ENCODE measurements at places on chromosomes 11 and 22. TPM values are rescaled to one million over a fixed set of nuclear protein-coding genes. Genes with fewer than 3 reads are reported as not detected.

SCUBE2 gene
- 0.35 TPM for total RNA-seq

TRIM66 gene
- 2.0 TPM for total RNA-seq

NLRP14 gene
- total RNA-seq: not detected

SAA1 gene
- total RNA-seq: not detected

FERMT3 gene
- total RNA-seq: 8.6 TPM

CCDC73 gene
- total RNA-seq: 0.02 TPM

GRCh38 chr22:42399315-42400271 lies 32.6 kb downstream of the NFAM1 start:
- H3K4me3 ChIP-seq: no peak overlapping the region
- no peaks in the 10 kb centered on the region for H3K4me1 ChIP-seq
- H3K27ac ChIP-seq: no peak overlapping the region
- no peaks in the 10 kb centered on the region for H3K36me3 ChIP-seq
- peaks cover 10% of the 10 kb centered on the region for H3K27me3 ChIP-seq

GRCh38 chr22:31742115-31742514 lies 7.8 kb downstream of the PRR14L start:
- no peak overlapping the region for H3K4me3 ChIP-seq
- H3K4me1 ChIP-seq: no peaks in the 10 kb centered on the region
- H3K27me3 ChIP-seq: no peaks in the 10 kb centered on the region
- no peak for DNase-seq

- H3K27me3 ChIP-seq: no peaks in the 10 kb centered on the region
- H3K36me3 ChIP-seq: no peaks in the 10 kb centered on the region
- H3K4me3 ChIP-seq: no peak overlapping the region
- no peak for DNase-seq
Observed at GRCh38 chr11:128741511-128741910, 47.6 kb downstream of the FLI1 start.

- H3K27ac ChIP-seq: no peak overlapping the region
- no peaks in the 10 kb centered on the region for H3K36me3 ChIP-seq
- H3K4me3 ChIP-seq: no peak overlapping the region
Observed at GRCh38 chr11:61349189-61349751, 12.4 kb downstream of the CYB561A3 start.

GRCh38 chr11:11397781-11398180 lies 44.7 kb upstream of the CSNK2A3 start:
- H3K27me3 ChIP-seq: no peaks in the 10 kb centered on the region
- H3K27ac ChIP-seq: no peak overlapping the region
- H3K36me3 ChIP-seq: no peaks in the 10 kb centered on the region
- no peaks in the 10 kb centered on the region for H3K4me1 ChIP-seq
- H3K4me3 ChIP-seq: no peak overlapping the region
- DNase-seq: no peak

DNA sequence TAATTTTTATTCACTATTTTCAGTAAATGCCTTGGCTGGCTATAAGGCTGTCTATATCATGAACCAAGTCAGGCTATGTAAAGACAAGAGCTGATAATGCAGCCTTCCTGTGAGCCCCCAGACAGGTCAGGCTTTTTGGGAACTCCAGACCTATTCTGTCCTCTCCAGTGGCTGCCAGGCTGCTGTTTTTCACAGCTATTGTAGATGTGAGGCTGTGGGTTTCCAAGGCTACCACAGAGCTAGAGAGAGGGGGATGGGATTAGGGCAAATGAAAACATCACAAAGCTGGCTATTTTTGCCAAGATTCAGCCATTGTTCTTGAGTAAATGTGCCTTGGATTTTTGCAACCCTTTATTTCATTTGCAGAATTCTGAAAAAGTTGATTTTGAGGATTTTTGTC lies 55.7 kb upstream of the SORL1-AS1 start:
- no peak overlapping the region for H3K4me3 ChIP-seq
- H3K27ac ChIP-seq: no peak overlapping the region
- no peaks in the 10 kb centered on the region for H3K27me3 ChIP-seq
- DNase-seq: no peak
- no peaks in the 10 kb centered on the region for H3K36me3 ChIP-seq

- no peaks in the 10 kb centered on the region for H3K27me3 ChIP-seq
- H3K36me3 ChIP-seq: no peaks in the 10 kb centered on the region
- no peak for DNase-seq
- no peaks in the 10 kb centered on the region for H3K4me1 ChIP-seq
- no peak overlapping the region for H3K27ac ChIP-seq
- H3K4me3 ChIP-seq: no peak overlapping the region
Observed at GRCh38 chr22:35126993-35127392, 61.0 kb downstream of the ISX start.

DNA sequence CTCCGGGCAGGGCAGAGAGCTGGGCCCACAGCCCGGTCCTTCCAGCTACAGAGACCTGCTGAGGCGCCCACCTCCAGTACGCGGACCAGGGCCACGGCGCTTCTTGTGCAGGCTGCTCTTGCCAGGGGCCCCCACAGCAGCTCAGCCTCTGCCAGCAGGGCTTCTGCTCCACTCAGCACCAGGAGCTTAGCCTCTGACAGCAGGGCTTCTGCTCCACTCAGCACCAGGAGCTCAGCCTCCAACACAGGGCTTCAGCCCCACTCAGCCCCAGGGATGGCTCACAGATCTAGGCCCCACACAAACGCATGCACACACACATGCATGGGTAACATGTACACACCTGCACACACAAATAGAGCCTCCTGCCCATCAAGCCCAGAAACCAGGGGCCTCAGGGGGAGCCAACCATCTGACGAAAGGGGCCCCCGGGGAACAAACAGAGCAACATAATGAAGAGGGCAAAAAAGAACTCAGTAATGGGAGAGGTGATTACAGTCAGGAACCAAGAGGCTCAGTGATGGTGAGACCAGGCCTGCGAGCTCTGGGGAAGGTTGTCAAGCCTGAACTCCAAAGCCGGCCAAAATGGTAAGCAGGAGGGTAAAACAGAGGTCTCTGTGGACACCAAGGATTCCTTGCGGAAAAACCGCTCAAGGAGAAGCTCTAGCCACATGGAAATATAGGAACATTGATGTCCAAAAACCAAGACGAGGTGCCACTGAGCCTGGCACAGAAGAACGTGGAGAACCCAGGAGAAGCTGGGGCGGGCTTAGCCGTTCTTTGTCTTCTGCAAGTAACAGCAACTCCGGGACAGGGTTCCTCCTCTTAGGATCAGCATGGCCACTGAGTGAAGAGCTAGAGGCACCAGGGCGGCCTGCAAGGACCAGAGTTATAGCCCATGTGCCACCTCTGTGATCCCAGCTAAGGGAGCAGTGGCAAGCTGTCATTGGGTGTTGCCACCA lies 46.5 kb downstream of the GNB1L start:
- H3K4me3 ChIP-seq: no peak overlapping the region
- H3K27ac ChIP-seq: no peak overlapping the region
- H3K4me1 ChIP-seq: peaks cover 34% of the 10 kb centered on the region
- peak; percentile 2 for DNase-seq
- no peaks in the 10 kb centered on the region for H3K36me3 ChIP-seq
- no peaks in the 10 kb centered on the region for H3K27me3 ChIP-seq

DNA sequence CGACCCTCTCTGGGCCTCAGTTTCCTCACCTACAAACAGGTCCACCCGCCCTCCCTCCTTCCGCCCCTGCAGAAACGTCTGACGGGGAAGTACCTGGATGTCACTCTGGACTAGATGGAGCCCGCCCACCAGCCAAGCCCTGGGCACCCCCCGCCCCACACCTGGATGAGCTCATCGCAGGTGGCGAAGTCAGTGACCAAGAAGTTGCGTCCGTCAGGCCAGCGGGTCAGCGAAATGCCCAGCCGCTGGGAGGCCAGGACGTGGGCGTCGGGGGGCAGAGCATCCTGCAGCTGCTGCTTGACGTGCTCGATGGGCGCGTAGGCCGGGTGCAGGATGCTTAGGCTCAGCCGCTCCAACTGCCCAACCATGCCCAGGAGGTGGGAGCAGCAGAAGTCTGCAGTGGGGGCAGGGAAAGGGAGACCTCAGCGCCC lies 897 bp downstream of the PNPLA5 start:
- H3K27me3 ChIP-seq: peaks cover 14% of the 10 kb centered on the region
- no peak for DNase-seq
- H3K4me3 ChIP-seq: no peak overlapping the region

DNA sequence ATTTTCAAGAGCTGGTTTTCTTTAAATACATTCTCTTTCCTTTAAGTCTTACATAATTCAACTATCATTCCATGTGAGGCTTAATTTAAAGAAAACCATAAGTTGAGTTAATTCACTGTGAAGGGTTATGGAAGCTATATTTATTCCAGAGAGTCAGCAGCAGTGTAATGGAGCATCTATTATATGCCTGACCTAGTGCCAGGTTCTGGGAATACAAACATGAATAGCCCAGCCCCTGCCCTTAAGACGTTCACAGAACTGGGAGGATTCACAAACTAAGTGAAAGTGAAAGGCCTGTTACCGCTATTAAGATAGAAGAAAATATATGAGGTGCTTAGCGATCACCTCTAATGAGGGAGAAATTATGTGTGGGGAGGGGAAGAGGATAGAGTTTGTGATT lies 408.9 kb upstream of the CCDC90B start:
- no peaks in the 10 kb centered on the region for H3K36me3 ChIP-seq
- H3K4me3 ChIP-seq: no peak overlapping the region
- no peak overlapping the region for H3K27ac ChIP-seq
- no peak for DNase-seq
- H3K4me1 ChIP-seq: no peaks in the 10 kb centered on the region

DNA sequence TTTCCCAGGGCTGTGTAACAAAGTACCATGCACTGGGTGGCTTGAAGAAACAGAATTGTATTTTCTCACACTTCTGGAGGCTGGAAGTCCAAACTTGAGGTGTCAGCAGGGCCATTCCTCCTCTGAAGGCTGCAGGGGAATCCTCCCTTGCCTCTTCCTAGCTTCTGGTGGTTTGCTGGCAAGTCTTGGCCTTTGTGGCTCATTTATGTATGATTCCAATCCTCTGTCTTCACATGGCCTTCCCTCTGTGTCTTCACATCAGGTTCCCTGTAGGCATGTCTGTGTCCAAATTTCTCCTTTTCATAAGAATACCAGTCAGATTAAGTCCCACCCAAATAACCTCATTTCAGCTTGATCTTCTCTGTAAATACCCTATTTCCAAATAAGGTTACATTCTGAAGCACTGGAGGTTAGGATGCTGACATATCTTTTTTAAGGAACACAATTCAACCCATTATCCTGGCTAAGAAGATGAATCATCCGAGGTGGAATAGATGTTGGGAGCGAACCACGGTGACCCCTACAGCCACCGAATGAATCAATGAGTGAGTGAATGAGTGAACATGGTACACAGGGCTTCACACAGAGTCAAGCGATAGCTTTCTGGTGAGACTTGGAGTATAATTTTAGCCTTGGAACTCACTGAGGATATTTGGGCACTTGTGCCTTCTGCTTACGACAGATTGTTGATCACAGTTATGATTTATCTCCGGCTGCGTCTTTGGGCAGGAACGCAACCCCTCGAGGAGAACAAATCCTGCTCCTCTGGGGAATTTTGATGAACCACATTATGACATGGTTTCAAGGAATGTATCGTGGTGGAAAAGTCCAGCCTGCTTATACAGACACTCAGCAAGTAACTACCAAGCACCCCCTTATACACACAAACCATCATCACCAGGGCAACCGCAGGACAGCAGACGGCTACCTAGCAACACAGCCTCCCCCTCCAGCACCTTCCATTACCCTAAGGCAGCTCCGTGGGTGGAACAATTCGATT lies 34.3 kb upstream of the MICAL2 start:
- no peaks in the 10 kb centered on the region for H3K27me3 ChIP-seq
- DNase-seq: no peak
- peaks cover 3% of the 10 kb centered on the region for H3K4me1 ChIP-seq

DNA sequence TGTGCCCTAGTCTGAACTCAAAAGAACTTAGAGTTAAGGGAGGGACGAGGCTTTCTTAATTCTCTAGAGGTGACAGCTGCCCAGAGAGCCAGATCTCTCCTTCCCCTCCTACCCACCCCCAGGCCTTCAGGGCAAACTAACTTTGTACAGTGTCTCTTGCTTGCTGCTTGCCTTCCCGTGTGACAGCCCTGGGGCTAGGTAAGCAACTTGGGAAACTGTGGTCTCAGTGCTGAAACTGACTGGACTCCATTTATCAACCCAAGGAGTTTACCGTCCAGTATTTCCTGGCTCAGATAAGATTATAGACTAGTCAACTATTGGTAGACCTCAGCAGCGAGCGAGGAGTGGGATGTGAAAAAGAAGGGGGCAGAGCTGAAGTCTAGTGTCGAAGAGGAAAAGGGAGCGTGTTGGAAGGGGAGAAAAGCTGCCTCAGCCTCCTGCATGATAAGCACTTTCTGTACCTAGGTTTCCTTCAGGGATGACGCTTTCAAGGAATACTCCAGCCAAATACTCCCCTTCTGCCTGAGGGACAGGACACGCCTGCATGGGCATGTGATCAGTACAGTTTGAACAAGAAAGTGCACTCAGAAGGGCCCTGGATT lies 43.3 kb upstream of the WEE1 start:
- H3K27ac ChIP-seq: no peak overlapping the region
- H3K36me3 ChIP-seq: peaks cover 15% of the 10 kb centered on the region
- no peak overlapping the region for H3K4me3 ChIP-seq
- H3K27me3 ChIP-seq: no peaks in the 10 kb centered on the region
- H3K4me1 ChIP-seq: peaks cover 14% of the 10 kb centered on the region
- peak; percentile 61 for DNase-seq

DNA sequence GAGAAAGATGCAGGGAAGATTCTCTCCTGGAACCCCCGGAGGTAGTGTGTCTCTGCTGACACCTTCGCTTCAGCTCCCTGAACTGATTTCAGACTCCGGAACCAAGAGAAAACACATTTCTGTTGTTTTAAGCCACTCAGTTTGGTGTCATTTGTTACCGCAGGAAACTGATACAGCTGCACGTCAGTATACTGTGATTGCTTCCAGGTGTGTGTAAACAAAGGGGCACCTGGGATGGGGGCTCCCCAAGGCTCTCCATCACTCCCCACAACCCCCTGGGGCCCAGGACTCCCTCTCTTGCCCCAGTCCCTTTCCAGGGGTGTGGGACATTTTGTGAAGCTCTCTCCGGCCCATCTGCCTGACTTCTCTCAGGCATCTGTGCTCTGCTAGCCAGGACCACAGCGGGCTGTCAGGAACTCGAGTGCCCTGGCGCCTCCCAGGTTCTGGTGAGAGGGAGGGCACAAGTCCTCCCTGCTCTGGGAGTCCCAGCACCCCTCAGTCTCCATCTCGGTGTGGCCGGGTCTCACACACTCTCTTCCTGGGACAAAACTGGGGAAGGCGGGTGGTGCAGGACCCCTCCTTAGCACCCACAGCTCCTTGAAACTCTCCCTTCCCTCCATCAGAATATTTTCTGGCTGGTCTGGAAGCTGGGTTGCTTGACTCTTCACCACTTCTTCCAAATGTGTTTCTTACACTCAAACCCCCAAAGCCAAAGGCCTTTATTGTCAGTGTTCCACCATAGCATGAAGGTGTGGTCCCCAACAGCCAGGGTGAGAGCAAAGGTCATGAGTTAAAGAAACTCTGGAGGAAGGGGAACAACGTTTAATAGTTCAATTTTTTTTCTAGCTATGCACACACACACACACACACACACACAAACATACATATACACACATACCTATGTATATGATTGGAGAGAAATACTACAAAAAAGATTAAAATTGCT lies 35.0 kb upstream of the TSKU start:
- H3K4me3 ChIP-seq: no peak overlapping the region
- H3K36me3 ChIP-seq: no peaks in the 10 kb centered on the region
- H3K27me3 ChIP-seq: no peaks in the 10 kb centered on the region
